ENCODE measurements at places on chromosomes 6 and 20.

- no peak for DNase-seq
Measured at GRCh38 chr6:51827580-51827979, 259.8 kb downstream of the PKHD1 start.

- DNase-seq: no peak
Measured at GRCh38 chr6:104187616-104188015, 672.1 kb downstream of the HACE1 start.

DNA sequence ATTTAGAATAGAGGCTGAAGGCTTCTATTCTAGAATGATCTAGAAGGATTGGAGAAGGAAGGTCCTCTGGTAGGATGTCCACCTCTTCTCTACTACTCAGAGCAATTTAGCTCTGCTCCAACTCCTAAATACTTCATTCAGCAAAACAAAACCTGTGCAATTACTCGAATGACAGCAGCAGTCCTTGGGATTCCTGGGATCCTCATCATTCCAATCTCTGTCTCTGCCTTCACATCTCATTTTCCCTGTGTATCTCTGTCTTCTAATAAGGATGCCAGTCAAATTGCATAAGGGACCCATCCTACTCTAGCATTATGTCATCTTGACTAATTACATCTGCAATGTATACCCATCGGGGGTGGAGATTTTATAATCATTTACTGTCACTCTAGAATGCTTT is 5.5 kb upstream of the AIG1 start:
- DNase-seq: no peak

DNA sequence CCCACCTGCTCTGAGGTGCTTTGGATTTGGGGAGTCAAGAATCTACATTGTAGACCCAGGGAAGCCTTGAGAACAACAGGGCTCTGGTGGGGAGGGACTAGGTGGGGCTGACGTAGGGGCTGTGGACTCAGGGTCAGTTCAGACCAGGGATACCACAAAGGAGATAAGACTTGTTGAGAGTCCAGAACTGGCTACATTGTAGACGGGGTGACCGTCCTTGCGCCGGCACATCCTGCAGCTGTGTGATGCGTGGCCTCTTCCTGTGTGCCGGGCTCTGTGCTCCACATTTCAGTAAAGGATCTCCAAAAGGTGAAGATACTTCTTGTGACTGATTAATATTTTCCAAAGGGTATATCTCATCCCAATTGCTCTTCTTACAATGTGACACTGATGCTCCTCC is 9.8 kb upstream of the TLDC2 start:
- DNase-seq: no peak

DNA sequence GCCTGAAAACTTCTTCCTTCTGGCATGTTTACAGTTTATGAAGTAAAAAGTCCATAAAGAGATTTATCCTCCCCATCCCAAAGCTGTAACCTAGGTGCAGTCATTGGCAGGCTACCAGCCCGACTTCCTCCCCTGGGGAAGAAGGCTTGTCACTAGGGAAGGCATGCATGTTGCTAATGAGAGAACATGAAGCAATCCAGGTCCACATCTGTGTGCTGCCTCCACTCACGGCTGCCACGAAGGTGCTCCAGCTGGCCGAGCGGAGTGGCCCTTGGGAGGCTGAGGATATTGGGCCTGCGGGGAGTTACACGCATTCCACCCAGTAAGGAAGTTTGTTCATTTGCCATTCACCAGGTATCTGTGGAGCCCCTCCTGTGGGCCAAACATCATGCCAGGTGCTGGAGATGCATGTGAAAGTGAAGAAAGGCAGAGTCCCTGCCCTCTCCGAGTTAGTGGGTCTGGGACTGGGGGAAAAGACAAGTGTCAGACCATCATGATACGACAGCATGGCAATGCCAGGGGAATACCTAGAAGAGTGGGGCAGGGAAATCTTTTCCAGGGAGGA is 257.0 kb downstream of the NRN1 start:
- DNase-seq: no peak

DNA sequence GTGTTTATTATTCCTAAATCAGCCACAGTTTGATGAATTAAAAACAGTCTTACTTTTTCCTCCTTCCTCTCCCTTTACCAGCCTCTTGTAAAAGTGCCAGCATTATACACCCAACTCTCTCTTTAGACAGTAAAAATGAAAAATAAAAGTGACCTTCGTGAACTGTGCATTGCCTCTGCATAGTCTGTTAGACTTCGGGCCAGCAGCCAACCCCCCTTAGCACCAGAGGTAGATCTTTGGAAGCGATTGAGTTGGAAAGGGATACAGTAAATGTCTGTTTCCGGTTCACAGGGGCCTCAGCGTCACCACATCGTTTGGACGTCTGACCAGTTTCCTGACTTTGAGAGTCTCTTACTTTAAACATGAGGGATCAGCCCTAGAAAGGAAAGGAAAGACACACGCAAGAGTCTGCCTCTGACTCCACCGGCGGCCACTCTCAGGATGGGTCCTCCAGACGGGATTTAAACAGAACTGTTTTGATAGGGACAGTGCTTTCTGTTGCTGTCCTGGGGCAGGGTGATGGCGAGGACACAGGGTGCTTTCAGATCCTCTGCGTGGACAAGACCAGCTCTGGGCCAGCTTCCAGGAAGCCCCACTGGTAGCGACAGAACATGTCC is 206.6 kb upstream of the PREP start:
- no peak for DNase-seq

DNA sequence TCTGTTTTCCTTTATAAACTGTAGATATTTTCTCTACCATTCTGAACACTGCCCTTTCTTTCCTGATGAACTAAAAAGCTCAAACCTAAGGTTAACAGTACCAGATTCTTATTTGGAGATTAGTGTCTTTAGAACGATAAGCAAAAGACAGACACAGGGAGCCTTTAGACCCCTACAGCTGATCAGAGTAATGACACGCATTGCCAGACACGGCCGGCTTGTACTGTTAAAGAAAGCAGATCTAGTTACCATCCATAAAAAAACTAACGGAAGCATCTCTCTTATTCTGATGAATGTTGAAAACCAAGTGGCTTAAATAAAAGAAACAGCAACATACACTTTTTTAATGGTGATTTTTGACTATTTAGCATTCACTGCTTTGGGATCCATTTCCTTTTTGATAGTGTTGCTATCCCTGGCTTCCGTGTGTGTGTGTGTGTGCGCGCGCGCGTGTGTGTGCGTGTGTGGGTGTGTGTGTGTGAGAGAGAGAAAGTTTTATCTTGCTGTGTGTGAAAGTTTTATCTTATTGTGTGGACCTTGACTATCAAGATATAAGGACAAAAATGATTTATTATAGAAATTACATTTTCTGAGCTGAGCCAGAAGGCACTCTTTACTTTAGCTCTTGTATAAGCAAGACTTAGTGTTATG is 95.6 kb upstream of the SLC35B3 start:
- no peak for DNase-seq

GRCh38 chr6:78607189-78607588 is 260.2 kb upstream of the IRAK1BP1 start:
- DNase-seq: no peak

DNA sequence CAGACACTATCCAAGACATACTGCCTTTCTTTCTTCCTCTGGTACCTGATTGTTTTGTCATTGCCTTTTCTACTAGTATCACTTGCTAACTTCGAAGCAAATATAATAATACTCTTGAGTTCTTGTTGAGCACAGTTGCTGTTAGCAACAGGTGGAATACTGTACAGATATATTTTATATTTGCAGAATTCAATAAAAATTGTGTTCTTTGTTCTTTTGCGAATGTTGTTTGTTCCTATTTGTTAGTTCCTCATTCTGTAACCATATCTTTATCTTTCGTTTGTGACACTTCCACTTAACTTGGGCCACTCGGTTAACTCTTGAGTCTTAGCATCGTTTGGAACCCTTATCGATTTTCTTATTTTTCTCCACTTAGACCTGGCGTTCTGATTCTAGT is 868 bp downstream of the CYB5R4 start:
- no peak for DNase-seq

DNA sequence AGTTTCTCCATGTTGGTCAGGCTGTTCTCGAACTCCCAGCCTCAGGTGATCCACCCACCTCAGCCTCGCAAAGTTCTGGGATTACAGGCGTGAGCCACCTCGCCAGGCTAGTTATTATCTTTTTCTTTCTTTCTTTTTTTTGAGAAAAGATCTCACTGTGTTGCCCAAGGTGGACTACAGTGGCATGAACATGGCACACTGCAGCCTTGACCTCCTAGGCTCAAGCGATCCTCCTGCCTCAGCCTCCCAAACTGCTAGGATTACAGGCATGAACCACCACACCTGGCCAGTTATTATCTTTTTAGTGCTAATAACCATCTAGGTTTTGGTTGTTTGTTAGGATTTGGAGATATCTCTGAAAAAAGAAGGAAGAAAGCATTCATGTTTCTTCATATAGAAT is 35.8 kb upstream of the ZNF217 start:
- no peak for DNase-seq

GRCh38 chr20:33475381-33476152 is 14.3 kb upstream of the CBFA2T2 start:
- no peak for DNase-seq

- DNase-seq: no peak
Measured at GRCh38 chr20:6765469-6766058, 1.9 kb upstream of the BMP2 start.

DNA sequence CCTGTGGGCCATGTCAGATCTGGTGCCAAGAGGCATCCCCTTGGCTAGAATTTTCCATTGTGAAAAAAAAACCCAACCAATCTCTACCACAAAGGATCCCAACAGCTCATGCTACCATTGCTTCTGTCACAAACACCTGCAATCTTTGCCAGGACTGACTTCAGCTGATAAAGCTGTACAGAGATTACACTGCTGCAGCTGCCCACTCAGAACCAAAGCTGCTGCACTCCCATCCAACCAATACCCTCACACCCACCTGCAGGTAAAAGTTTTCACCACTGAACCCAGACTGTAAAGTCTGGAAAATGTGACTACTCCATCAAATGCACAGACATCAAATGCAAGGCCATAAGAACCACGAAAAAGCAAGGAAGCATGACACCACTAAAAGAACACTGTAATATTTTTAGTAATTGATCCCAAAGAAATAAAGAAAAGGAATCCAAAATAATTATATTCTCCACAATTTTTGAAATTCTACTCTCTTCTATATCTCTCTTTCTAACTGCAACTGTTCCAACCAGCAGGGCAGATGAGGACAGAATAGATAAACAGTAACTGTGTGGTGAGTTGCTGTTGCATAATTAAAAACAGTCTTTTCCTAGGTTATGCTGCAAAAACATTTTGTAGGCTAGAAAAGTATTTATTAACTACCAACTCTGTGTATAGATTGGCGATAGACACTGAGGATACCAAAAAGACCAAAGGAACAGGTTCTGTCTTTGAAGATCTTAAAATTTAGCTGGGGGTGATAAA is 128.0 kb upstream of the MCHR2 start:
- DNase-seq: no peak

GRCh38 chr6:85516168-85516567 is 66.3 kb downstream of the NT5E start:
- no peak for DNase-seq
